Activated CD8-positive, alpha-beta memory T cell treated with anti-CD3 and anti-CD28 coated beads, Interleukin-2, amount 50 U/mL, for 4 hours (primary cell): ENCODE measurements at places on chromosomes 7 and 10.
A peak's percentile ranks its signal among the peaks of the same experiment; 100 is the strongest.

- DNase-seq: no peak
These were observed 36.1 kb upstream of the ZNF138 start for GRCh38 chr7:64758151-64758550.

GRCh38 chr7:131511774-131512535, 44.5 kb downstream of the PODXL start:
- DNase-seq: no peak

GRCh38 chr7:102991077-102991539, 78.3 kb downstream of the LRRC17 start:
- no peak for DNase-seq

DNA sequence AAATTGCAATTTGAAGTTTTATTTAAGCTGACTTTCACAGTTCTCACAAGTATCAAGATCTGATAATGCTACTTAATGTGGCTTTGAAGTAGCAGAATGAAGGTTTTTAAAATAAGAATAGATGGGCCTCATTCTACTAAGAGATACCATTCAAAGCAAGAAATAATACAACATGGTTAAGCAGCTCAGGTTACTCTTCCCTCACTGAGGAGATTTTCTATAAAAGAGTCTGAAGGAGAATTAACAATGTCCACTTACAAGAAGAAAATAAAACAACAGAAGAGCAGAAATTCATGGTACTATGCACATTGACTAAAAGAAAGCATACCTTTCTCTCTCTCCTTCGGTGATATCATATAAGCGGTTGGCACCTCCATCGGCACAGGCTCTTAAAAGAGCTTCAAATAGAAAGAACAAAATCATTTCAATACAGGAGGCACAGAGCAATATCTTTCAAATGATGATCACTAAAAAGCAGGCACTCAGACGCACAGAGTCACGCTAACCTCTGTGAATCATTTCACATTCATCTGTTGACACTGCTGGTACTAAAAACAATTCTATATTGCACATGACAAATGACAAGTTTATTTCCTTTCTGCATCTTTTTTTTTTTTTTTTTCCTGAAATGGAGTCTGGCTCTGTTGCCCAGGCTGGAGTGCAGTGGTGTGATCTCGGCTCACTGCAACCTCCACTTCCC, 153.1 kb downstream of the TPK1 start:
- DNase-seq: no peak

DNA sequence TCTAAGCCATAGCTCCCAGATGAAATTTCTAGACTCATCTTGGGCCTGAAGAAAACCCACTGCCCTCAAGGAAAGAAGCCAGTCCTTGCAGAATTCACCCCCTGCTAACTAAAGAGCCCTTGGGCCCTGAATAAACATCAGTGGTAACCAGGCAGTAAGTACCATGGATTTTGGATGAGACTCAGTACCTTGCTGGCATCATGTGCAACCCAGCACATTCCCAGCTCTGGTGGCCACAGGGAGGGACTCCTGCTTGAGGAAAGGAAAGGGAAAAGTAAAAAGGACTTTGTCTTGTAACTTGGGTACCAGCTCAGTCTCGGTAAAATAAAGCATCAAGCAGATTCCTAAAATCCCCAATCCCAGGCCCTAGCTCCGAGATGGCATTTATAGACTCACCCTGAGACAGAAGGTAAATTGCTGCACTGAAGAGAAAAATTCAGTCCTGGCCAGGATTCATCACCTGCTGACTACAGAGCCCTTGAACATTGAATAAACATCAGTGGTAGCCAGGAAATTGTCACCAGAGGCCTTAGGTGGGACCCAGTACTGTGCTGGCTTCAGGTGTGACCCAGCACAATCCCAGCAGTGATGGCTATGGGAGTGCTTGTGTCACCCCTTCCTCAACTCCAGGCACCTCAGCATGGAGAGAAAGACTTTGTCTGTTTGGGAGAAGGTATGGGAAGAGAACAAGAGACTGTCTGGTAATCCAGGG, 31.2 kb upstream of the SFTPD start:
- DNase-seq: no peak

GRCh38 chr10:101774589-101775272, 1.2 kb downstream of the FGF8 start:
- DNase-seq: no peak

- DNase-seq: no peak
These were observed 96.4 kb downstream of the MARCHF5 start for GRCh38 chr10:92387289-92387940.

GRCh38 chr7:19713676-19714075, 4.8 kb upstream of the POLR1F start:
- peak; percentile 47 for DNase-seq

DNA sequence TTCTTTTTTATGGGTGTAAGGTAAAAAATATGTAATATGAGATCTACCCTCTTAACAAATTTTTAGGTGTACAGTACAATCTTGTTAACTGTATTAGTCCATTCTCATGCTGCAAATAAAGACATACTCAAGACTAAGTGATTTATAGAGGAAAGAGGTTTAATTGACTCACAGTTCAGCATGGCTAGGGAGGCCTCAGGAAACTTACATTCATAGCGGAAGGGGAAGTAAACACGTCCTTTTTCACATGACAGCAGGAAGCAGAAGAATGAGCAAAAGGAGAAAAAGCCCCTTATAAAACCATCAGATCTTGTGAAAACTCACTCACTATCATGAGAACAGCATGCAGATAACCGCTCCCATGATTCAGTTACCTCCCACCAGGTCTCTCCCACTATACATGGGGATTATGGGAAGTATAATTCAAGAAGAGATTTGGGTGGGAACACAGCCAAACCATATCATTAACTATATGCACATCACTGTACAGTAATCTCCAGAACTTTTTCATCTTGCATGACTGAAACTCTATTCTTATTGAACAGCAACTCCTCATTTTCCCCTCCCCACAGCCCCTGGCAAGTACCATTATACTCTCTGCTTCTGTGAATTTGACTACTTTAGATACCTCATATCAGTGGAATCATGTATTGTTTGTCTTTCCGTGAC, 127.4 kb downstream of the WNT2 start:
- no peak for DNase-seq

- DNase-seq: no peak
These were observed 52.3 kb upstream of the MYL10 start for GRCh38 chr7:101681170-101682007.

DNA sequence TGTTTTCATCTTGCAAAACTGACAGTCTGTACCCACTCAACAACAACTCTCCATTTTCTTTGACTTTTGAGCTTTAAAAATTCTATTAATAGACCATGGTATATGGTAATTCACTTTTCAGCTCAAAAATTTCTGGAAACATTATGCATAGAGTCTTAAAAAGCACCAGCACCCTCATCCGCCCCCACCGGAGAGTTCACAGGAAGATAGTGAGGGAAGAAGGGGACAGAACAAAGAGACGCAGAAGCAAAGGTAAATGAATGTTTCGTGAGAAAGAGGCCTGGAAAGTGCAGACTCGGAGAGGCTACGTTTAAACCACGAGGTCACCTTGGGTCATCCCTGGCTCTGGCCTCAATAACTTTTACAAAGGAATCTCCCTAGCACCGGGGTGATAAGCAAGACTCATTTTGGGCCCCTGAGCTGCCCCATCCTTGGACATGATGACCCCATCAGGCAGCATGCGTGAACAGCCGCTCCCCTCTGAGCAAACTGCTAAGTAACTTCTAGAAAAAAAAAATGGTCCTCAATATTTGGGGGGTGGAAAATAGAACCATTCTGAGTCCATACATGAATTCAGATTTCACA, 96.3 kb downstream of the CPXM2 start:
- DNase-seq: no peak

DNA sequence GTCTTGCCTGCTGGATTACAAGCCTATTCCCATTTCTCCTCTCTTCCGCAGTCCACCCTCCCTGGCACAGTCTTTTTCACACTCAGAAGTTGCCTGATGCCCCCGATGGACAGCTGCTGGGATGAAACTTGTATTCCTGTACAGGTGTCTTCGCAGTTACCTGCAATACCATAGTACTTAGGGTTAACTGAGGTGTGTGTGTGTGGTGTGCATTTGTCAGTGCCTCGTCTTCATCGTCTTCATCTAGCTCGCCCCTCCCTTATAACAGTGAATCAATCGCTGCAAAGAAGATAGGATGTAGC, 11.0 kb downstream of the NXPH1 start:
- DNase-seq: no peak

GRCh38 chr10:13961097-13961496, 369.6 kb downstream of the FRMD4A start:
- DNase-seq: no peak

DNA sequence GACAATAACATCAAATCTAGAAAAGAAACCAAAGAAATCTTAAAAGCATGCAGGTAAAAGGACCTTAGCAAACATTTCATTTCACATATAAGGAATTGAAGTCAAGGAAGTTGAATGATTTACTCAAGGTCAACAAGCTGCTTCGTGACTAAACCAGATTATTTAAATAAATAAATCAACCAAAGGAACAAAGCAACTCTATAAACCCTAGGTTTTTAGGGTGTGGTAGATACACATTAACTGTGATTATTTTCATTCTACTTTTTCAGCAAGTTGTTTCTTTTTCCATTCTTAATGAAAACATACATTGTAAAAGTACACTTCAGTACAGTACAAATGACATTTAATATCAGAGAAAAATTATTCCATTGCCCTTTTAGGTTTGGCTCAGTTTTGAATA, 382.0 kb upstream of the STEAP1 start:
- no peak for DNase-seq

GRCh38 chr10:8453587-8453986, 399.1 kb downstream of the GATA3 start:
- no peak for DNase-seq

- no peak for DNase-seq
These were observed 655.6 kb downstream of the LRMDA start for GRCh38 chr10:76086761-76087639.

DNA sequence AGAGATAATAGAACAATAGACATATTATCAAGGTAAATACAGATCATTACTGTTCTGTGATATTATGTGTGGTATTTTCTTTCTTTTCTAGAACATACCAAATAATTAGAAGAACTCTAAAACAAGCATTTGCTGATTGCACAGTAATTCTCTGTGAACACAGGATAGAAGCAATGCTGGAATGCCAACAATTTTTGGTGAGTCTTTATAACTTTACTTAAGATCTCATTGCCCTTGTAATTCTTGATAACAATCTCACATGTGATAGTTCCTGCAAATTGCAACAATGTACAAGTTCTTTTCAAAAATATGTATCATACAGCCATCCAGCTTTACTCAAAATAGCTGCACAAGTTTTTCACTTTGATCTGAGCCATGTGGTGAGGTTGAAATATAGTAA, 185.5 kb downstream of the CFTR start:
- no peak for DNase-seq

GRCh38 chr10:120981601-120982391, 130.6 kb downstream of the WDR11 start:
- DNase-seq: no peak

DNA sequence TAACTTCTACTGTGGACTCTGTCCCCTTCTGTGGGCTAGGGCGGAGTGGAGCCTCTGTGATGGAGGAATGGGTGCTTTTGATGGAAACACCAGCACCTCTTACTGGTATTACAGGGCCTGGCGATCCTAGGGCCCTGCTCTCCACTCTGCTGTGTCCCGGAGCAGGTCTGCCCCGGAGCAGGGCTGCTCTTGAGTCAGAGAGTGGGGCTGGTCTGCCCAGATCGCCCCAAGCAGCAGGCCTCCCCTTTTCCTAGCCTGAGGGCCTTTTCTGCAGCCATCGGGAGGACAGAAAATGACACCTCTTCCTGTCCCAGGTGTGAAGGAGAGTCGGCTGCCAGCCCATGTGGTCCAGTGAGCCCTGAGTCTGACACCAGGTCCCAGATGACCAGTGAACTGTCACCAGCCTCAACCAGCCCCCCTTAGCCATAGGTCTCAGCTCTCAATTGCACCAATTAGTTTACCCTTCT, 1.4 kb downstream of the ZNF282 start:
- DNase-seq: no peak

GRCh38 chr7:157000741-157001653, 9.5 kb downstream of the MNX1 start:
- no peak for DNase-seq
